Hematopoietic multipotent progenitor cell (in vitro differentiated cells): ENCODE measurements at places on chromosomes 2 and 18.

GRCh38 chr2:10089565-10090190, 9.5 kb upstream of the CYS1 start:
- no peak for DNase-seq

- no peak for DNase-seq
Measured at GRCh38 chr2:6945087-6945813, 28.0 kb downstream of the RNF144A start.

- DNase-seq: peak; percentile 84
Measured at GRCh38 chr2:231545105-231545902, 15.1 kb upstream of the NMUR1 start.

- DNase-seq: no peak
Measured at GRCh38 chr2:162062559-162062958, 11.5 kb downstream of the DPP4 start.

GRCh38 chr2:152251211-152251610, 75.6 kb upstream of the STAM2 start:
- no peak for DNase-seq

DNA sequence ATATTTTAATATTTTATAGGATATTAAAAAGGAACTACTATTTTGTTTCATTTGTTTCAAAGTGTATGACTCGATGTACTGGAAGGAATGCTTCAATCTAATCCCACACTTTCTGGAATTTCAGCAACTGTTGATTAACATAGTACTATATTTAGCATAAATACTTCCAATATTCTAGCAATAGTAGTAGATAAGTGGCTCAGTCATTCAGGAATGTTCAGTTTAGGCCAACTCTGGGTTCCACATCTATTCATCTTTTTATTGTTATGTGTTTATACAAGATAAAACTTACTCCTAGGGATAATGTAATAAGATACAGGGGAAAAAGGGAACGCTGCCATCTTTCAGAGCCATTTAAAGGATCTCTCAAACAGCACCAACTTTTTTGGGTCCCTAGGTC, 22.3 kb upstream of the ORC2 start:
- no peak for DNase-seq

DNA sequence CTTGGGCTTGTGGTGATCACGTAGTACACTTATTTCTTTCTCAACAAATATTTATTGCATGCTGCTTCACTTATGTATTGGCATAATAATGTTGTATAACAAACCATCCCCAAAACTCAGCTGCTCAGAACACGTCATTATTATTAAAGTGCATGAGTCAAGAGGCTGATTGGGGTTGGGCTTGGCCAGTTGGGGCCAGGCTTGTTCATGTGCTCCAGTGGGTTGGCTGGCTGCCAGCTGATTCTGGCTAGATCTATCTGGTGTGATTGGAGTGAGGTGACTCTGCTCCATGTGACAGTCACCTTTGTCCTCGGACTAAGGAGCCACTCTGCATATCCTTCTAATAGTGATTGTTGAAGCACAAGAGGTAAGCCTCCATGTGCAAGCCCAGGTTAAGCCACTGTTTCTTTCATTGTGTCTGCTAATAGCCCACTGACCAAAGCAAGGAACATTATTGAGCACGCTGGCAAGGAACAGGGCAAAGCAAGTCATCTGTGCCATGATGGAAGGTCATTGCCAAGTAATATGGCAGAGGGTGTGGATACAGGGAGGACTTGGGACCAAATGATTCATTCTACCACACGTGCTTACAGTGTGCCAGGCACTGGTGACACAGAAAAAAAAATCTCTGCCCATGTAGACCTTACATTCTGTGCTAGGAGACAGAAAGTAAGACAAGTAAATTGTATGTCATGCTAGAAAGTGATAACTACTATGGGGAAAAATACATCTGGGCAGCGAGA, 63.3 kb upstream of the TMEM182 start:
- DNase-seq: no peak

GRCh38 chr18:8771930-8772329, 66.6 kb downstream of the MTCL1 start:
- DNase-seq: no peak

GRCh38 chr2:171837736-171838135, 56.3 kb downstream of the SLC25A12 start:
- DNase-seq: no peak

DNA sequence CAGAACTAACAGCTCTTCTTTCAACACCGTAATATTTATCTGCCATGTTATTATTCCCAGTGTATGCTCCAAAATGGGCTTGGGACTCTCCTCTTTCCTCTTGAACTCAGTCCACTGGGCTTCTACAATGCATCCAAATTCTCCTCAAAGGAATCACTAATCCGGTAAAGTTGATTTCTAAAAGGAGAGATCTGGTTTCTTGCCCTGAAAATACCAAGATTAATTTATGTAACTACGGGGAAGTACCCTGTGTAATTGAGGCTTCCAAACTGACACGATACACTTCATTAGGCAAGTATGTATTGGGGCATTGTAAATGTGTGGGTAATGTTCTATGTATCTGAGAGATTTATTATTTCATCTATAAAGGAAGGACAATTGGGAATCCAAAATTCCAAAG, 5.7 kb downstream of the NCKAP5 start:
- no peak for DNase-seq

DNA sequence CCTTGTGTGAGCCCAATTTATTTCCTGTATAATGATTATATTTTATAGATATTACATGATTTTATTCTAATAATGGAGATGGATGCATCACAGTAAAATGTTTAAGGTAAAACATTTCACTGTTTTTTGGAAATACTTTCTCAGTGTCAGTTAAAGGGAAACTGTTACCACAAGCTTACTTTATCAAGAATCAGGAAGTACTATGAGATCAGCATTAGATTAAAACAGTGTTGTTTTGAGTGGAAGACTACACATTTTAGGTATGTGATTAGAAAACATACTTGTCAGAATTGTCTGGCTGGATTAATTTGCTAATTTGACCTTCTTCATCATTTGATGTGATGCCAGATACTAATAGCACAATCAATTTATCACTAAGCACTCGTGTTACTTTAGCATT, at the start of gene HRH4:
TSS of gene HRH4 (plus strand) at position 250 of the 400 bp plus-strand sequence. CDS start at position 342, 92 bp downstream.
- DNase-seq: peak; percentile 29

DNA sequence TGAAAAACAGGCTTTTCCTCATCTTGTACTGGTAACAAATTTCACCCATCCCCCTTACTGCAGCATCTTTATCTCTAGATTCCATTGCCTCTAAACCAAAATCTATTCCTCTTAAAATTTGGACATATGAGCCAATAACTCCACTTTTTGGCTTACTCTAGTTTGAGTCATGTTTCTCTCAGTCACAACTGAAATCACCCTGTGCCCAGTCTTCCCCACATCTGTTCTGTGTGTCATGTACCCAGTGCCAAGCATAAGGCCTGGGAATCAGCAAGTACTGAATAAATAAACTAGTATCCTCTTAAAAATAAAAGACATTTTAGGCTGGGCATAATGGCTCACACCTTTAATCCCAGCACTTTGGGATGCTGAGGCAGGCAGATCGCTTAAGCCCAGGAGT, 20.8 kb upstream of the CHN1 start:
- no peak for DNase-seq

DNA sequence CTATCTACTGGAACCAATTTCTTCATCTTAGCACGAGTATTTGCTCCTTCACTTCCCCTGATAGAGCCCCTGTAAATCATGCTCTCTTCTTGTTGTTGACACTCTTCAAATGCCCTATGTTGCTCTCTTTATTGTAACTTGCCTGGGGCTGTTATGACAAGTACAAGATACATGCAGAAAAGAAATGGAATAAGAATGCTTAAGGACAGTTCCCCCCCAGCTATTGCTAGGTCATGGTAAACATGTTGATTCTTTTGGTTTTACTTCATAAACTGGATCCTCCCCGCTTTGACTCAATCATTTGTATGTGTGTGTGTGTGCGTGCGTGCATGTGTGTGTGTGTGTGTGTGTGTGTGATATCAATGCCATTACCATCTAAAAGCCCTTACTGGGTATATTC, 368.5 kb upstream of the CNTNAP5 start:
- no peak for DNase-seq

DNA sequence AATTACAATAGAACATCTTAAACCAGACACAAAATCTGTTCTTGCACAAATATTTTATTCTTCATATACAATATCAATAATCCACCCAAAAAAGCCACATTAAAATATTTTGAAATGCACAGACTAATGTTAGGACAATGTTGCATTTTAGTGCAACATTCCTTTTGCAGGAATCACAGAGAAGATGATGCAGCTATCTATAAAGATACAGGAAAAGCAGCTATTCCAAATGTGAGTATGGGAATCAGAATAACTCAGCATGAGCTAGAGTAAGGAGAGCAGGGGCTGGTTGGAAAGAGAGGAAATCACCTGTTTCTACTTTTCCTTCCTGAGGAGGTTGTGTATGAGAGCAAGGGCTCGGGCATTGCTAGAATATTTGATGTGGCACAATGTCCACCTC, 4.8 kb downstream of the C2orf66 start:
- DNase-seq: no peak

- DNase-seq: no peak
Measured at GRCh38 chr2:227853204-227853629, 18.2 kb upstream of the DAW1 start.

- DNase-seq: no peak
Measured at GRCh38 chr2:241142063-241142462, 7.2 kb downstream of the PASK start.

- DNase-seq: no peak
Measured at GRCh38 chr2:225337183-225337582, 62.3 kb upstream of the NYAP2 start.

GRCh38 chr2:37527361-37527760, 144.1 kb downstream of the CDC42EP3 start:
- DNase-seq: peak; percentile 5

DNA sequence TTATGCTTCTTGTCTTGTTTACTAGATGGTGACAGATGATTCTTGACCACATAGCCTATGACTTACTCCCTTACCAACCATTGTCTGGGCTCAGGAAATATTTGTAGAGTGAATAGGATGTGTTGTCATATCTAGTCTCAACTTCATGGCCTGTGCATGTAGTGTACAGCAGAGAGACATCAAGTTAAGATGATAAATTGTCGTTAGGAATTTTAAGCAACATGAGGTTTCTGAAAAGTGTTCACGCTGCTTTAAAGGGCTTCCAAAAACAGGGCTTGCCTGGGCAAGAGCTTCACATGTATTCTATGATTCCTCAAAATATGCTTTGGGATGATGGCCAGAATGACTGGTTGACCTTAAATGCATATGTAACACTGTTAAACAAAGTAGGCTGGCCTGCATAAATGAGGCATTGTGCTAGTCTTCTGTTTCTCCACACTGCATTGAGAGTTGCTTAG, 424.0 kb downstream of the RND3 start:
- no peak for DNase-seq

GRCh38 chr2:54041135-54041534, 70.3 kb upstream of the PSME4 start:
- DNase-seq: no peak

DNA sequence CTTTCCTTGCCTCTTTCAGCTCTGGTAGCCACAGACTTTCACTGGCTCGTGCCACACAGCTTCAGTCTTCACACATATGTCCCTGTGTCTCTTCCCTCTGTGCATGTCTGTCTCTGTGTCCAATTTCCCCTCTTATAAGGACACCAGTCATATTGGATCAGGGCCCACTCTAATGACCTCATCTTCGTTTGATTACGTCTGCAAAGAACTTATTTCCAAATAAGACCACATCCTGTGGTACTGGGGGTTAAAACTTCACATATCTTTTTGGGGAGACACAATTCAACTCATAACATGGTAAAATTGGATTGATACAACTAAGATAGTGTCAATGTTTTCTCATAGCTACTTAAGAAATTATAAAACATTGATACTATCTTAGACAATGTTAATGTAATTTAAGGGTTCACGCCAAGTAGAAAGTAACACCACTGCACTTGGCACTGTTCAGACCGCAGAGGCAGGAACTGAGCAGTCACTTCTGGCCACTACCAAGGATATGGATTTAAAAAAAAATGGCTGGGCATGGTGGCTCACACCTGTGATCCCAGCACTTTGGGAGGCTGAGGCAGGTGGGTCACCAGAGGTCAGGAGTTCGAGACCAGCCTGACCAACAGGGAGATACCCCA, 119.6 kb upstream of the EPAS1 start:
- DNase-seq: no peak

DNA sequence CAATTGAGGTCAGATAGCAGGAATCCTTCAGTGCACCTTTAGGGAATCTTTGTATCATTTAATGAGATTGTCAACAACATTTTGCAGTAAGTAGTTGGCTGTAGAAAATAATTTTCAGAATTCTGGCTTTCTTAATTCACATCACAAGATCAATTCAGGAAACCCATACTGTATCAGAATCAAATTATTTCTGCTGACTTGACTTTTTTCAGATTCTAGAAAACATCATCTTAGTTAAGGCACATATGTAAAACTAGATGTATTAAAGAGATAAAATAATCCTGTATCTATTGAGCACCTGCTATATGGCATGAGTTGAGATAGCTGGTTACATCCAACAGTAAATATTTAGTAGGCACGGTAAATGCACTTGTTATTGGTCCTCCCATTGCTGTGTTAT, 791.4 kb downstream of the TDRD15 start:
- DNase-seq: no peak

- DNase-seq: no peak
Measured at GRCh38 chr18:2589345-2590068, 18.1 kb downstream of the NDC80 start.

DNA sequence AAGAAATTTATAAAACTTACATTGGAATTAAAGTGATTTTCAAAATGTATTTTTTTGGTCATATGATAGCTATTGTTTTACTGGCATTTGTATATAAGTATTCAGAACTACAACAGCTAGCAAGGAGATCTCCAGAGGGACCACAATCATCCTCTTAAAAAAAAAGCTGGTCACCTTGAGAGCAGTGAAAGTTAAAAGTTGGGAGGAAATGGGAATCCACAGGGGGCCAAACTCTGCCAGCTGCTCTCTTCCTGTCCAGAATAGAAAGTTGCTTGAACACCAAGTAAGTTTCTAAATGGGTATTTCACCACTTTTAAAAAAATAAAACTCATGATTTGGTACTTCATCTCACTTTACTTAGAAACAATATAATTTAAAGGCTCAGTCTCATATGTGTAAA, 1025.1 kb downstream of the LRP1B start:
- DNase-seq: no peak

DNA sequence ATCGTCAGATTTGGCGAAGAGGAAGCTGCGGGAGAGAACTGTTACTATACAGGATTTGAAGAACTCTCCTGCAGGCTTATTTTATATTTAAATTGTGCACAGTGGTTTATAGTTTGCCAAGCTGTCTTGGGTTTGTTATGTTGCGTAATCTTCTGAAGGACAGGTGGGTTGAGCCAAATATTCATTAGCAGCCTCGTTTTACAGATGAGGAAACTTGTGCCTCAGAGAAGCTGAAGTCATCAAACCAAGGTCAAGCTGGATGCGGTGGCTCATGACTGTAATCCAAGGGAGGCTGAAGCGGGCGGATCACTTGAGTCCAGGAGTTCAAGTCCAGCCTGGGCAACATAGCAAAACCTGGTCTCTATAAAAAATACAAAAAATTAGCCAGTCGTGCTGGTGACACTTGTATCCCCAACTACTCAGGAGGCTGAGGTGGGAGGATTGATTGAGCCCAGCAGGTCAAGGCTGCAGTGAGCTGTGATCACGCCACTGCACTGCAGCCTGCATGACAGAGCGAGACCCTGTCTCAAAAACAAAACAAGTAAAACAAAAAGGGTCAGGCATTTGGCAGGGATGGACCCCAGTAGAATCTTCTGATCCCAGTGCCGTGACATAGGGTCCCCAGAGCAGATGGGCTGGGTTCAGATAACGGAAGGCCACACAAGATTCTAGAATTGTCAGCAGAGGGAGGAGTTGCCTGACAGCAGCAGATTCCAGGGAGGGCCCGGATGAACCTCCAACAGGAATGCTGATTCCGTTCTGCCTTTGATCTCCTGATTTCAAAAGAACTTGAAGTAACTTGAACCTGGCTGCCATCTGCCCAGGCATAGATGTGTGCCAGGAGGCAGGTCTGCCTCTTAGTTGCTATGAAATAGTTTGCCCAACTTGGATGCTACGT, 50.6 kb downstream of the SH3BP4 start:
- no peak for DNase-seq
